ACHN (cell line): ENCODE measurements at places on chromosomes 2 and 18.

- no peak for DNase-seq
These were observed 963.0 kb downstream of the TDRD15 start for GRCh38 chr2:22086726-22087125.

- DNase-seq: no peak
These were observed 51.0 kb upstream of the B3GNT2 start for GRCh38 chr2:62144689-62145477.

GRCh38 chr18:79326413-79327198, 69.1 kb upstream of the NFATC1 start:
- no peak for DNase-seq

- DNase-seq: peak; percentile 36
These were observed 310.4 kb upstream of the SYT4 start for GRCh38 chr18:43587538-43588153.

GRCh38 chr2:6237039-6237660, 545.0 kb downstream of the SOX11 start:
- no peak for DNase-seq

DNA sequence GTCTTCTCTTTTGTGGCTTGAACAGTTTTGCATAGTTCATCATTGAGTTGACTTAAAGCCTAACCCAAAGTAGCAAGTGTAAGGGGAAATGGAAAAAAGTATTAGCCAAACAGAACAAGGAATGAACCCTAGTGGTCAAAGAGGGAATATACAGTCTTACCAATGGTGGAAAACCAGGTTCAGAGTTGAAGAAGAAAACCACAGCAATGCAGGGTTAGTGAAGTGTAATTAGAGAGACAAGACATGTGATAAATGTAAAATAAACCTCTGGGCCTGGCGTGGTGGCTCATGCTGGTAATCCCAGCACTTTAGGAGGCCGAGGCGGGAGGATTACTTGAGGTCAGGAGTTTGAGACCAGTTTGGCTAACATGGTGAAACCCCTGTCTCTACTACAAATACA, 2.4 kb downstream of the TTN start:
- peak; percentile 46 for DNase-seq

GRCh38 chr2:132373391-132374135, 43.0 kb upstream of the GPR39 start:
- no peak for DNase-seq

GRCh38 chr18:23189099-23189498, 53.8 kb downstream of the CABLES1 start:
- no peak for DNase-seq

- DNase-seq: no peak
These were observed 28.4 kb downstream of the FAM237A start for GRCh38 chr2:206670531-206671319.

DNA sequence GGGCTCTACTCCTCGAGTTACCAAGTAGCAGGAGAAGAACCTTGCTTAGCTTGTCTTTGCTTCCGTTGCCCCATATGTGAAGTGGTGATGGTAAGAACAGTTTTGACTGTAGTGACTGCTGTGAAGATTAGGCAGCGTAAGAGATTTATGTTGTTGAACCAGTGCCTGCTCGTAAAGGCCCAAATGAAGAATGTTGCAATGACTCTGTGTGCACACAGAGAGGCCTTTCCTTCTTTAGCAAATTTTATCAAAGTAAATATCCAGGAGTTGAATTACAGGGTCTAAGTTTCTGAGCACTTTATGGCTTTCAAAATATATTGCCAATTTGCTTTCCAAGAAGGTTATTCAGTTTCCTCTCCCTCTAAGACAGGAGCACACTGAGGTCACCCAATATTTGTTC, 14.5 kb downstream of the NTSR2 start:
- DNase-seq: no peak

DNA sequence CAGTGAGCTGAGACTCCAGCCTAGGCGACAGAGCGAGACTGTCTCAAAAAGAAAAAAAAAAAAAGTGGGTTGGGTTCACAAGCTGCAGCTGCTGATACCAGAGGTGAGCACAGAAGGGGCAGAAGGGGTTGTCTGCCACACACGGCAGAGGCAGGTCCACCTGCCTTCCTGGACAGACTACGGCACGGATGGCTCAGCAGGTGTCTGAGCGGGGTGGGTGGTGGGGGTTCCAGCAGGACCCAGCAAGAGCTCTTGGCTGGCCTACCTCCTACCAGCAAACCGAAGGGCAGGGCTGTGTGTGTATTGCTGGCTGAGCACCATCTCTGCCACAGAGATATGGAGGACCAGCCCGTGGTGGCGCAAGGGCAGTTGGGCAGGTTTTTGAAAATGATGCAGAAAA, 130.4 kb upstream of the ASB18 start:
- no peak for DNase-seq

- DNase-seq: no peak
These were observed 439.0 kb downstream of the FBXO15 start for GRCh38 chr18:73708591-73708990.

DNA sequence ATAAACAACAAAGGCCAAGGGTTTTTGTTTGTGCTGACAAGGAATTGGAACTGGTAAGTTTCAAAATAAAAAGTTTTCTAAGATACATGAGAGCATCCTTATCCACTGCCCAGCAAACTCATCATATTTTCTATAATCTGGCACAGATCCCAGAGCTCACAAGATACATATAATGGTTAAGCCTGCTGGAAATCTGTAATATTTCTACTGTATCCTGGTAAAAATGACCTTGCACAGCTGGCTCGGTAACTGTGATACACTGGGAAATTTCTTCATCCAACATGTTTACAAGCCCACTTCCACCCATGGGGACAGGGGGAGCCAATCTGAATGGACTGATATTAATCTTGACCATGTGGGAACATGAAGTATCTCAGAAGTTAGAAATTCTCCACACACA, 425.4 kb upstream of the MMADHC start:
- DNase-seq: no peak

GRCh38 chr2:145114726-145115125, 594.8 kb upstream of the ZEB2 start:
- DNase-seq: no peak

DNA sequence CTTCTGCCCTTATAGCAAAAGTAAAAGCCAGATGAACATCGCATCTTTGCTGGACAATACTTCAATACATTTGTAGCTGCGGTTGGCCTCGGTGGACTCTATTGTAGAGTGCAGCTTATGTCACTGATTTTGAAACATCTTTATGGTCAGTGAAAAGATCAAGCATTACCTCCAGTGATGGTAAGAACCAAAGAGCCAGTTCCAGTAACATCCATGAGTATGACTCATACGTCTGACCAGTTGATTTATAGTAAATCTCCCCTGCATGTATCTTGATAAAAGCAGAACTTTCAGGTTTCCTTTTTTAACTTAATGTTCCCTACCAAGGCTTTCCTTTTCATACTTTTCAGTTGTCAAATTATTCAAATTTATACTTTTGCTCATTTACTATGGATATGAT, 119.2 kb upstream of the HNRNPA3 start:
- no peak for DNase-seq

- DNase-seq: no peak
These were observed 59.1 kb upstream of the DAPL1 start for GRCh38 chr2:158735822-158736580.

DNA sequence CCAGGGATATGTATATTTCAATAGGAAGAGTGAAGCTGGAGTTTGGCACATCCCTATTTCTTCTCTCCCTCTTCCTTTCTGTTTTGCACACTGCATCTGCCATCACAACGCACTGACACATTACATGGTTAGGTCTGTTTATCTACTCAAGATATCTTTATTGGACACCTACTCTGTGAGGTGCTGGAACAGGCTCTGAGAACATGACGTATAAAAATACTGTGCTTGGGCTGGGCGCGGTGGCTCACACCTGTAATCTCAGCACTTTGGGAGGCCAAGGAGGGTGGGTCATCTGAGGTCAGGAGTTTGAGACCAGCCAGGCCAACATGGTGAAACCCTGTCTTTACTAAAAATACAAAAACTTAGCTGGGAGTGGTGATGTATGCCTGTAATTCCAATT, 653.3 kb downstream of the SLC4A3 start:
- no peak for DNase-seq

GRCh38 chr18:76955524-76956170, 133.3 kb downstream of the ZNF236 start:
- no peak for DNase-seq

DNA sequence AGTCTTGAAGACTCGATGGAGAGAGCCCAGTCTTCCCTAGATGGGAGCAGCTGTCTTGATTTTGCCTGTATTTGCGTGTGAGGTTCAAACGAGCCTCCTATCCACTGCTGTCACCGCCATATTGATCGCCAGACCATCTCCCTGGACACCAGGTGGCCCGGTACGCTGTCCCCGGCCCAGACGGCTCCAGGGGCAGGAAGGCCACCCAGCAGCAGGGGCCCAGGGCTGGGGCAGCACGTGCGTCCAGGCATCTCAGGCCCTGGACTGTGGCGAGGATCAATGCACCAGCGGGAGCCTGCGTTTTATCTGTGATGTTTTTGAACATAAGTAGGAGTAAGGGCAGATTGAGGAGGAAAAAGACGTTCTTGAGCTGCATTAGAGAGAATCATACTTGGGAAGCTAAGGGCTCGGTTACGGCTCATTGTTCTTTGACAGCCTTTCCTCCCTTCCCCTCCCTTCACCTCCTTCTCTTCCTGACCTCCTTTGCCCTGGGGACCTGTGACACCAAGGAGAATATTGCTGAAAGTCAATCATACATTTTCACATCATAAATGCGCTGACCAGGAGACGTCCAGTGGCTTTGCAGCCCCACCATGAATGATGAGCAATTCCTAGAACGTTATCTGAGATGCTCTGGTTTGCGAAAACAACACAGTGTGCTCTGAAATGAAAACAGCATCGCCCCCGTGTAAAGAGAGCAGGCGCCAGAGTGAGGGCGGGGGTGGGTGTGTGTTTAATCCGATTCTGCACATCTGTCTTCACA, 711.2 kb upstream of the SALL3 start:
- DNase-seq: no peak
